ENCODE measurements at places on chromosomes 7 and 10. TPM values are rescaled to one million over a fixed set of nuclear protein-coding genes. Genes with fewer than 3 reads are reported as not detected.

Gene PDE1C
- total RNA-seq = 89.5 TPM

Gene METTL27
- 1.9 TPM for total RNA-seq

Gene CDK5
- total RNA-seq = 18.8 TPM

Gene SAMD9L
- 14.1 TPM for total RNA-seq

Gene TMEM270
- not detected for total RNA-seq

Gene UPP1
- total RNA-seq = 13.2 TPM

Gene SKIDA1
- 0.36 TPM for total RNA-seq
